Right lobe of liver (tissue), 6 donors: ENCODE measurements at places on chromosomes 1 and 21.

GRCh38 chr1:208004851-208005250 is 93.9 kb upstream of the CD34 start:
- DNase-seq: no peak

GRCh38 chr1:213104604-213105003 is 53.6 kb downstream of the RPS6KC1 start:
- no peak for DNase-seq

GRCh38 chr1:235006132-235006721 is 122.4 kb downstream of the TOMM20 start:
- DNase-seq: no peak

DNA sequence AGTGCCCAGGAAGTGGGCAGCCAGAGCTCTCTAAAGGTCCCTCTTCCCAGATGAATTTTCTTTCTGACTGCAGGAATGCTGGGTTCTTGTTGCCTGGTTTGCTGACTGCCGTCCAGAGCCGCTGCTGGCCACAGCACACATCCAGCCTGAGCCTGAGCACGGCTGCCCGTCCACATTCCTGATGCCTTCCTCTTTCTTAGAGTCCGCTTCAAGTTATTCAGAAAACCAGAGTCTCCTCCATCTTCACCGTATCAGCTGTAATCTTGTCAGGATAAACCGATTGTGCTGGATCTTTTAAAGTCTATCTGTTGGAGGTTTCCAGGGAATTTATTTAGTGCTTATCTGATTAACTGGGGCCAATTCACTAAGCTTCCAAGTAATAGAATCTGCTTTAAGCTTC is 84.8 kb upstream of the BCAR3 start:
- no peak for DNase-seq

- no peak for DNase-seq
Observed at GRCh38 chr1:213561870-213562269, 425.9 kb upstream of the PROX1 start.

DNA sequence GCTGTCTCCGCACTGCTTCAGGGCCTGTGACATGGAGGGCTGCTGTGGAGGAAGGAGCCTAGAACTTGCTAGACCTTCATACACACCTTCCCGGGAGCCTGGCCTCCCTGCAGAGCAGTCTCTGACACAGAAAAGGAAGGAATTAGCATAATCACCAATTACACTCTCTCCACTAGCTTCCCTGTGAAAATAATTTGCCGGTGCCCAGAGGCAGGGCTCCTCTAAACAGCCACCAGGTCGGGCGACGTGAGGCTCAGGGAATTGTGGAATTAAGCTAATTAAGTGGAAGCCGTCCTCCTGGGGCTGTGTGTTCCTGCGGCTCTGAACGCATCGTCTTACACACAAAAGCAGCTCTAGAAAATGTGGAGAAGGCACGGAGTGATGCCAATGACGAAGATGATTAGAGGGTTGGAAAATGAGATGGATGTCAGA is 82.6 kb downstream of the NENF start:
- DNase-seq: no peak
